ENCODE measurements at places on chromosomes 1 and 21.

DNA sequence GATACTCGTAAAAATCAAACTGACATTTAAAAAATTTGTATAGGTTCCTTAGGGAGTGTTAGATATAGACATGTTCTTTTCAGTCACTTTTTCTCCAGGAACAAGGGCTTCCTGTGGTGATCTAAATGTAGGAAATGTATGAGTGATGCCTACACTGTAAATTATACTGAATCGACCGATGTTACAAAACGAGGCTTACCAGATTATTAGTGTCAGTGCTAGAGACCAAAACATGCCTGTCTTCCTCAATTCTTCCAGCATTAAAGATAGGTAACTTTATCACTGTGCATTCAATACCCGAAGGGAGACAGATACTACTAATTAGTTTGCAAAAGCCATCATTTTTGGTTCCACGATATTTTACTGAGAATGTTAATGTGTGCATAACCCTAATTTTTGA, 86.1 kb downstream of the BRINP3 start:
- no peak for DNase-seq

DNA sequence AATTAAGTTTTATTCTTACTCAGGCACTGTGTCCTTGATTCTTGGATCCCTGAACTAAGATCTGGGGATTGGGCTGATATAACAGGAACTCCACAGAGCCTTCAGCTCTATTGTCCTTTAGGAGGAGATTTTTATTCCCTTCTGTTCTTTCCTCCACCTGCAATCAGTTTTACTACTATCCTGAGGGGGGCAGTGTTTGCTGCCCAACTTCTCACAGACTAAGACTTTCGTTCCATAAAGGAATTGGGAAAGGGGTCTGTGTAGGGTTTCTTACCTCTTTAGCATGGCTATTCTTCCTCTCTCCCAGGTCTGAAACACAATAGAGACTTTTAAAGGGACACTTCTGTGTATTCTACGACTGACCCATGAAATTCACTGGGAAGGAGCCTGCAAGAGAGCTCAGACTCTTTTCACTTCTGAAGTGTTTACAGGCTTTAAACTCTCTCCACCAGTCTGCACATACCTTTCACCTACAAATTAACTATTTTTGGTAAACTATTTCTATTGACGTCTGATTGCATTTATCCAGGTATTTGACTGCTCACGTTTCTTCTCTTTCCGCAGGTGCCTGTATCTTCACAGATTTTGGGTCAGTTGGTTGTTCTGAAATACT, 103.3 kb upstream of the DEPDC1 start:
- no peak for DNase-seq

- no peak for DNase-seq
These were observed 210.6 kb downstream of the ROR1 start for GRCh38 chr1:63984257-63984929.

- no peak for DNase-seq
These were observed 67.7 kb downstream of the SDCCAG8 start for GRCh38 chr1:243323491-243323890.

GRCh38 chr1:118661769-118662320, 326.3 kb downstream of the TBX15 start:
- DNase-seq, result no peak

DNA sequence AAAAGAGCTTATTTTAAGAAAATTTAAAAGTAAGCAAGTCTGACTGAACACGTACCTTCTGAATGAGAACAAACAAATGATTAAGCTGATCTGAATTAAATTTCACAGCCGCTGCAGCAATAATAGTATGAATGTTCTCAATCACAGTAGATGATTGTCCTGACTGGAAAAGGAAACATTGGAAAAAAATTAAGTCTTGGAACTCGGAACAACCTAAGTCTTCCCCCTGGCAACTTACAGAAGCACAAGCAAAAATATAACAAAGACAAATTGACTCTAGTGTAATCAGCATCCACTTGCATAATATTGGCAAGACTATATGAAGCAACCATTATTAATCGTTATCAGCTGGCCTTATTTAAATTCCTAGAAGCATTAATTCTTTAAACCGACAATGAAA, 60.5 kb downstream of the USP24 start:
- no peak for DNase-seq

GRCh38 chr1:212256369-212256768, 28.8 kb upstream of the PPP2R5A start:
- no peak for DNase-seq

DNA sequence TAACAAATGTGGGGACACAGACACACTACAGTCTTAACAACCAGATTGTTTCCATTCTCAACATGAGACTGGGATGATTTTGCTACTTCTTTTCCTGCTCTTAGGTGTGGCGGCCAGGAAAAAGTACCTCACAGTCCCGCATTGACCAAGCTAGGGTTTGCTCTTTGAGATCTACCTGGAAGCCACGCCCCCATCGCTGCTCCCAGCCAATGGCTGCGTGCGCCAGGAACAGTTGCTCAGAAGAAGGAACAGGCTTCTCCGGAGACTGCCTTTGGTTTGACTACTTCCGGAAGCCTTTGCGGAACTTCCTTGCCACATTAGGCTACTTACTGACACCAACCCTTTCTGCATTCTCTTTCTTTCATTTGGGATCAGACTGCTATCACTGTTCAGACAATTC, 44.2 kb upstream of the PLD5 start:
- DNase-seq, result no peak

DNA sequence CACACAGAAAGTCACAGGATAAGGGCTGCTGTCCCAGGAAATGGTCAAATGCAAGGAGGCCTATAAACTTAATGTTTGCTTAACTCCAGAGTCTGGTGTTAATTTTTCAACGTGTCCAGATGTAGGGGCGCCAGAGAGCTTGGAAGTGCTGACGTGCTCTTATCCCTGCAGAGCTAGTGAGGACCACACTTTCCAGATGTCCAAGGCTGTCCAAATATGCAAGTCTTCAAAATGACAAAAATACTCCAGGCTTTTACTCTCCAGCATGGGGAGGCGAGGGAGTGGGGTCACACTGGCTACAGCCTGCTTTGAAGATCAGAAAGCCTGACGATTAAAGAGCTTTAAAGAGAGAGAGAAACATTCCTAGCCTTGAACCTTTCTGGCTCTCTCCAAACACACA, 57.6 kb downstream of the ABCA4 start:
- DNase-seq, result no peak

DNA sequence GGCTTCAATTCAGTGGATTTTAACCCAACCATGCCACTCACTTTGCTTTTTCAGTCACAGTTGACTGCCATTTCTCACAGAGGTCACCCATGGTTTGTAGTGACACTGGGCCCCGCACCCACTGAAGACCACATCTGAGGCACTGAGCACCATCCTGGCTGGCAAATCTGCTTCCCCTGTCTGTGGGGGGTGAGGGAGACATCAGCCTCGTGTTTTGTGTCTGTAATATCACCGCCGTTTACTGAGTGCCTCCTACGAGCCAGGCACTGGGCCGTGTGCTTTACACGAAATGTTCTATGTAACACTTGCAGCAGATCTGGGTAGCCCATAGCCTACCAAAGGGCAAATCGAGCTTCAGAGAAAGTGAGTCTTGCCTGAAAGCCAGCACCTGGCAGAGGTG, 161.8 kb downstream of the PGBD5 start:
- no peak for DNase-seq

DNA sequence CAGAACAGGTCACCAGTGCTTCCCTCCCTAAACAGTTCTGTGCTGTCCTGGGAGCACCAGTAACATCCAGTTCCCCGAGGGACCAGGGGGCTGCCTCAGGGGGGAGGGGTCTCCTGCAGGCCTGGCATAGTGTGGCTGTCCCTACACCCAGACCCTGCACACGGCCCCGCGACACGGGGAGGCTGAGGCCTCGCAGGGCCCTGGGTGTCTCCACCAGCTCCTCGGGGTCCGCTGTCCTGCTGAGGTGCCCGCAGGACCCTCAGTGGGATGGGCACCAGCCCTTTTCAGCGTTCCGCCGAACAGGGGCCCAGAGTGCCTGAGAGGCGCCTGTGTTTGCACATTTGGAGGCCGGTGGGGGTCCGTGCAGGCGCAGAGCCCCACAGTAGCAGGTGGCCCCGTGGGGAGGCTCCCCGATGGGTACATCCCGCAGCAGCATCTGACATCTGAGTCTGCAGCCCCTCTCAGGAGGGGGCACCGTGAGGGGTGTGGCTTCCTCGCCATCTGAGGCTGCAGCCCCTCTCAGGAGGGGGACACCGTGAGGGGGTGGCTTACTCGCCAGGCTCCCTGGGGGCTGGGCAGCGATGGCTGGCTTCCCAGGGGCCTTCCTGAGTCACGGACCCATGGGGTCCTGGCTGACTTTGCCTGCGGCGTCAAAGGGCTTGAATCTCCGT, 18.5 kb upstream of the C1orf159 start:
- no peak for DNase-seq

- DNase-seq, result no peak
These were observed 35.0 kb upstream of the RAP1GAP start for GRCh38 chr1:21704145-21704544.
